NAMALWA (cell line): ENCODE measurements at places on chromosomes 13 and 19.
A peak's percentile ranks its signal among the peaks of the same experiment; 100 is the strongest.

DNA sequence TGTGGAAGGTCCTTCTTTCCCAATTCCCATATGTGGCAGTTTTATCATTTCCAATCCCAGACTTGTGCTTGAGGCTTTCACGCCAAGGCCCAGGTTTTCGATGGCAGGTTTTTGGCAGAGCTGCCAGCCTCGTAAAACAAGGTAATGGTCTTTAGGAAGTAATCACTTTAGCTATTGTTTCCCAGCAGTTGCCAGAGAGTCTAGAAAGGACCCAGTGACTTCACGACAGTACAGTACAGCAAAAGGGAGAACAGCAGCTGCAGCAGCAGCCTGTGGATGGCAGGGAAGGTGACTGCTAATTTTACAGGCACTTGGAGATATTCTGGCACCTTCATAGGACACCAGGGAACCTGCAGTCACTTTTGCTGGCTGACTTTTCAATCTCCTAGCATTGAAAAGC lies 291.6 kb upstream of the MAB21L1 start:
- DNase-seq: no peak

- no peak for DNase-seq
Measured at GRCh38 chr13:44380404-44381165, 7.0 kb downstream of the SERP2 start.

GRCh38 chr13:78976696-78977095 lies 317.7 kb upstream of the OBI1 start:
- DNase-seq: no peak

DNA sequence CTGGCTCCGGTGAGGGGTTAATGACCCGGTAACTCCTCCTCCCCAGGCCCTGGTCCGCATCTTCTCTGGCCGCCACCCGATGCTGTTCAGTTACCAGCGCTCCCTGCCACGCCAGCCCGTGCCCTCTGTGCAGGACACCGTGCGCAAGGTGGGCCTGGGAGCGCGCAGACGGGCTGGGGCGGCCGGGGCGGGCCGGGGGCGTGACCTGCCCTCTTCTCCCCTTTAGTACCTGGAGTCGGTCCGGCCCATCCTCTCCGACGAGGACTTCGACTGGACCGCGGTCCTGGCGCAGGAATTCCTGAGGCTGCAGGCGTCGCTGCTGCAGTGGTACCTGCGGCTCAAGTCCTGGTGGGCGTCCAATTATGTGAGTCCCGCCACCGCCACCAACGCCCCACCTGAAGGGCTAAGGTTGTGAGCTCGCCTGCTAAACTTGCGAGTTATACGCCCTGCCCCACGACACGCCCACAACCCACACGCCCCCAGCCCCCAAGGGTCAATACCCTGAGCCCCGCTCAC lies 10.4 kb downstream of the CPT1C start:
- no peak for DNase-seq

- DNase-seq: peak; percentile 18
Measured at GRCh38 chr13:109781384-109782065, 4.9 kb downstream of the IRS2 start.

- no peak for DNase-seq
Measured at GRCh38 chr19:30556230-30556711, 184.1 kb downstream of the ZNF536 start.

DNA sequence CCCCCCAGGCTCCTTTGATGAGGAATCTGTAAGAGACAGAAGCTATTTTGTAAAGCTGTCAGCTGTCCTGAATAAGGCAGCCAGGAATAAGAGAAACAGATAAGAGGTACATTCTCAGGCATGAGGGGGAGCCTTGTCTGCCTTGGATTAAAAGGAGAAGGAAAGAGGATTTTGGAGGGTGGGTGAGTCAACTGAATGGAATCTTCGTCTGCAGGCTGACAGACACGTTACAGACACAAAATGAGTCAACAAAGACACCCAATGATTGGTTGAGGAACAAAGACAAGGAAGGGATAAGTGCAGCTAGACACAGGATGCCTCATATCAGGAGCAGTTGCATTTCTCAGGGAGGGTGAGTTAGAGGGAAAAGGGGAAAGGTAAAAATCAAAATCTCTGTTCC lies 162.5 kb downstream of the OLFM4 start:
- no peak for DNase-seq

- no peak for DNase-seq
Measured at GRCh38 chr19:5003781-5004180, 34.9 kb downstream of the KDM4B start.
